ENCODE measurements at places on chromosomes 2 and 18. TPM values are rescaled to one million over a fixed set of nuclear protein-coding genes. Genes with fewer than 3 reads are reported as not detected.
A peak's percentile ranks its signal among the peaks of the same experiment; 100 is the strongest.

GRCh38 chr2:79876430-79876829, 363.6 kb downstream of the CTNNA2 start:
- H3K36me3 ChIP-seq = no peaks in the 10 kb centered on the region
- no peak for DNase-seq
- no peaks in the 10 kb centered on the region for H3K4me1 ChIP-seq
- no peaks in the 10 kb centered on the region for H3K27me3 ChIP-seq

DNA sequence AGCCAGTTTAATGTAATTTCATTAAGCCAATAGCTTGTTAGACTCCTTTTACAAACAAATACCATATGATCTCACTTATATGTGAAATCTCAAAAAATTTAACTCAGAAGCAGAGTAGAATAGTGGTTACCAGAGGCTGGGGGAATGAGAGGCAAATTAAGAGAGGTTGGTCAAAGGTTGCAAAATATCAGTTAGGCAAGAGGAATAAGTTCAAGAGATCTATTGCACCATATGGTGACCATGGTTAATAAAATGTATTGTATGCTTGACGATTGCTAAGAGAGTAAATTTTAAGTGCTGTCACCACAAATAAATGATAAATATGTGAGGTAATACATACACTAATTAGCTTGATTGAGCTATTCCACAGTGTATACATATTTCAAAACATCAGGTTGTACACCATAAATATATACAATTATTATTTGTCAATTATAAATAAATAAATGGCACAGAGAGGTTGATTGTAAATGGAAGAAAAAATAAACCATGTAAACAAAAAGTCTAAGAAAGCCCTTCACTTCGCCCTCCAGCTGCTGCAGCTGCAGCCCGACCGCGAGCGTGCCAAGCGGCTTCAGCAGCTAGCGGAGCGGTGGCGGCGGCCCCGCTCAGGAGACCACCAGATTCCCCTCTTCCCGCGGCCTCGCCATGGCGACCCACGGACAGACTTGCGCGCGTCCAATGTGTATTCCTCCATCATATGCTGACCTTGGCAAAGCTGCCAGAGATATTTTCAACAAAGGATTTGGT, 23.0 kb upstream of the ACTR2 start:
- no peaks in the 10 kb centered on the region for H3K27me3 ChIP-seq
- no peak overlapping the region for H3K27ac ChIP-seq
- H3K4me3 ChIP-seq = no peak overlapping the region
- DNase-seq = no peak
- no peaks in the 10 kb centered on the region for H3K36me3 ChIP-seq

The FABP1 gene
- total RNA-seq = not detected

- no peaks in the 10 kb centered on the region for H3K4me1 ChIP-seq
- no peak for DNase-seq
- H3K36me3 ChIP-seq = no peaks in the 10 kb centered on the region
- peak within 1 kb of the TSS; percentile 66 for H3K4me3 ChIP-seq
- H3K27me3 ChIP-seq = peaks cover 56% of the 10 kb centered on the region
These were observed at the start of gene FBXO41 for GRCh38 chr2:73284296-73285158. Gene FBXO41, minus strand, starts transcription at chr2:73284478. Its CDS starts 14,848 bp downstream, at chr2:73269630.

DNA sequence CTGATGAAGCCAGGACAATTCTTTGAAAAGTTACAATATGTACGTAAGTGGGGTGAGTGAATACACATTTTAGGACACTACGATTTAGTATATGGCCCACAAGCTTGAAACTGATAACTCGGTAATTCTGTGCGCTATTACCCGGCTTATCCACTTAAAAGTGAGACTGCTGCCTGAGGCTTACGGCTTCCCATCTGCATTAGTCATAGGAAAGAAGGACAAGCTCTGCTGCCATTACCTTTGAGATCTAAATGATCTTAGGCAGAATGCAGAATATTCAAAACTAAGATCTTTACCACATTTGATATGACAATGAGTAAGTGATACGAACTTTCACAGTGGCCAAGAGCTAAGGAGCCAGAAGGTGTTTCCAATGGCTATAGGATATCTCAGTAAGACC, 133.3 kb downstream of the GAREM1 start:
- H3K27ac ChIP-seq = no peak overlapping the region
- no peaks in the 10 kb centered on the region for H3K27me3 ChIP-seq
- H3K4me3 ChIP-seq = no peak overlapping the region
- DNase-seq = no peak
- peaks cover 3% of the 10 kb centered on the region for H3K36me3 ChIP-seq
- peaks cover 19% of the 10 kb centered on the region for H3K4me1 ChIP-seq

GRCh38 chr2:106021662-106022028, 172.5 kb downstream of the UXS1 start:
- no peak for DNase-seq
- H3K27me3 ChIP-seq = no peaks in the 10 kb centered on the region
- no peaks in the 10 kb centered on the region for H3K4me1 ChIP-seq
- no peak overlapping the region for H3K27ac ChIP-seq

Data from tibial nerve (tissue), 4 donors.